Right hindlimb (tissue), 1 donor: ENCODE measurements at places on chromosomes 5 and 9.

- DNase-seq: no peak
Observed at GRCh38 chr5:94761786-94762185, 143.3 kb downstream of the SLF1 start.

- DNase-seq: peak; percentile 24
Observed at GRCh38 chr9:22052376-22052945, 43.4 kb upstream of the CDKN2B start.

DNA sequence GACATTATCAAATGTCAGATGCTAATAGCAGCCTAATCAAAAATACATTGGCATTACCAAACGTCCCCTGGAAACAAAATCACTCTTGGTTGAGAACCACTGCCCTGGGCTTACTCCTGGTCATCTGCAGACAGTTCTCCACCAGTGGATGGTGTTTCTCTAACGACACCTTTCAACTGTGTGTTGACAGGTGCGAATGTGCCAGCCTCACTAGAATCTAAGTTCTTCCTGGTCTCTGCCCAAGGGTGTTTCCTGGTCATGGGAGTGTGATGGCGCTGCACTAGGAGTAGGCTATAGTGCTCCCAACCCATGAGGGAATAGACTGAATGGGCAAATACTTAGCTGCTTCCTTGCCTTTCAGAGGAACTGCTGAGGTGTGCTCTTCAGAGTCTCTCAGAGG, 105.9 kb downstream of the MRPS27 start:
- no peak for DNase-seq

DNA sequence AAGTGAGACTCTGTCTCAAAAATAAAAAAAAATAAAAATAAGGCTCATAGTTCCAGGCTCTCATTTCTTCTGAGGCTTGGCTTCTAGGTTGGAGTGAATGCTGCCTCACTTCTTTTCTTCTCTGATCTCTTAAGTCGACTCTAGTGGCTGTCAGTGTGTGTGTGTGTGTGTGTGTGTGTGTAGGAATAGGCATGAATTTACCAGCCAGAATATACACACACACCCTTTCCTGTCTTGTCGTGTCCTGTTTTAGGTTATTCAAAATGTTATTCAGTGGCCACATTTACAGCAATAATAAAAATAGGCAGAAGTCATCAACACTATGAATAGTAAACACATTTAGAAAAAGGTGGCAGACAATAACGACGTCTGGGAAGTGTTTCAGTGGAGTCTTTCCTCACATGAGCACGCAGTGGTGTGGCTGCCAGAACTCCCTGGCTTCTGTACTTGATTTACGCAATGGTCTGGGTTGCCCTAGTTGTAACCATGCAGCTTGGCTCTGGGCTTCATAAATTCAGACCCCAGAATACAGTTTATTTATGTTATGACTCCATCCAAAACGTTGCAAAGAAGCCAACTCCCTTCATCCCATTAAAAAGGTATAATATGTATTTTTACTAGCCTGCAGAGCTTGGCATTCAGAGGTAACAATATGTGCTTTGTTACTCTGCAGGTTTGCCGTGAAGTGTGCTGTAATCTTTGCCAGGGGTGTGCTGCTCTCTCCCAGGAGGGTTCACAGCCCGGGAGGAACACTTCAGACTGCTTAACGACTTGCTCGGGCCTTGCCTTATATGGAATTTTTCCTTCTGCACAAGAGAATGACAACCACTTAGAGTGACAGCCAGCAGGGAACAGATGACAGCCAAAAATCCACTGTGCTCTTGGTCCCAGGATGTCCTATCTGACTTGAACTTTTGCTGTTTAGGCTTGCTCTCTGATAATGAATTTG, 34.4 kb upstream of the PALM2AKAP2 start:
- peak; percentile 56 for DNase-seq

- no peak for DNase-seq
Observed at GRCh38 chr9:136437839-136438547, 1.7 kb downstream of the INPP5E start.

DNA sequence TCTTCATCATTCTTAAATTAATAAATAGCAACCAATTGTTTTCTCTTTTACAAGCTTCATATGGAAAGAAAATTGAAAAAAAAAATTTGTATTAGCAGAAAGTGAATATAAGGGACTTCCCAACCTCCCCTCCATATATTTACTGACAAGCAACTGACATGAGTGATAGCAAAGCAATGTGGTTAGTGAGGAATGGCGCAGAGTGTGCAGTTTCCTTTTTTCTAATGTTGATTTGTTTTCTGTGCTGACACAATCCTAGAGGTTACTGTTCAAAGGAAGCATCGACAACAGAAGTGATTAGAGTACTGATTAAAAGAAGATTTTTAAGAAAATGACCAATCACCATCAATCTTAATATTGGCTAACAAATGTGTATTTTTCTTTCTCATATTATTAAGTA, 1.7 kb upstream of the PTGER4 start:
- no peak for DNase-seq

GRCh38 chr5:125411744-125412560, 665.5 kb upstream of the ZNF608 start:
- DNase-seq: peak; percentile 45

- no peak for DNase-seq
Observed at GRCh38 chr9:103981912-103982311, 112.2 kb upstream of the SMC2 start.

DNA sequence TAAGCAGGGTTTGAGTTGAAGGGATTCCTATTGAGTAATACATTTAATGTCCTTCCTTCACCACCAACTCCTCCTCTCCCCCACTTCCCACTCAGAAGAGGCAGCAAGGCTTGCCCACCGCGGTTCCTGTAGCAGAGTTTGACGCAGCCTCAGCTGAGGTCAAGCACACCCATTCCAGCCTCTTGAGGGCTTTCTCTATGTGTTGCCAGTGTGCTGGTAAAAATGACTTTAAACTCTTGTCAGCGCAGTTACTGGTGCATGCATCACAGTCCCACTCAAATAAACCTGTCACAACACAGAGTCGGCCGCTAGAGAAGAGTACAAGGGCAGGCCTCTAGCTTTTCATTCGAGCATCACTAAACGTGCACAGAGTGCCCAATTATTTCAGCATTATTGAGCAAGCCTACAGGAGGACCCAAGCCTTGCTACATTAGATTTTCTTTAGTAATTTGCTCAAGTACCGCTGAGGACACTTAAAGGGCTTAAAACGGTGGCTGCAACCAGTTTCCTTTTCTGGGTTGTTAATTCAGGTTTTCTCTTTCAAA, 79.6 kb downstream of the TLE4 start:
- DNase-seq: no peak

DNA sequence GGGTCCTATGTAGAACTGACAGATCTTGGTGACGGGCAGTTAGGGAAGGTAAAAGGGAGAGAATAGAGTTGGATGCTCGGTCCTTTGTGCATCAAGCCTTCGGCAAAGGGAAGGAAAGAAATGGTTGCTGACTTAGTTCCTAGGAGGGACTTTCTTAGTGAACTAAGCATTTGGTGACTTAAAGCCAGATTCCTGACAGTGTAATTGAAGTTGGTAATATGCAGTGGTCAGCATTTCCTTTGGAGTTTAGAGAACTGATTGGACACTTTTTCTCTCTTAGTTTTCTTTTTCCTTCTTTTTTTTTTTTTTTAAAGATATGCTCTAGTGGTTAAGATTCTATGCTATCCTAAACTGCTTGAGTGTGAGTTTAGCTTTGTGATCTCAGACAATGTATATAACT, 2.3 kb downstream of the CLTA start:
- no peak for DNase-seq

GRCh38 chr5:154520861-154521453, 42.9 kb upstream of the HAND1 start:
- no peak for DNase-seq

DNA sequence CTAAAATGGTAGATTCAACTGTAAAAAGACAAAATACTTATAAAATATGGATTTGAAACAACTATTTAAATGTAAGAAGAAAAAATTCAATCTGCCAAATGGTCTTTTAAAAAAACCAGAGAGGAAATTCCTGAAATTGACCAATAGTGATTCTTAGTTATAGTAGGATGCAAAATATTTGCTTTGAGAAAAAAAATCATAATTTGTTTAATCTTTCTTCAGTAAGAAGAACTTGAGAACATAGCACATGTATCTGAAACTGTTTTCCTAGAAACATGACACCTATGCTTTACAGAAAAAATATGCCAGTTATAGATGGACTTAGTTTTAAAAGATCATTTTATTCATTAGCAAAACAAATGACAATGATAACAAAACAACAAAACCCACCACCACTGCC, 186.9 kb upstream of the CD180 start:
- no peak for DNase-seq

DNA sequence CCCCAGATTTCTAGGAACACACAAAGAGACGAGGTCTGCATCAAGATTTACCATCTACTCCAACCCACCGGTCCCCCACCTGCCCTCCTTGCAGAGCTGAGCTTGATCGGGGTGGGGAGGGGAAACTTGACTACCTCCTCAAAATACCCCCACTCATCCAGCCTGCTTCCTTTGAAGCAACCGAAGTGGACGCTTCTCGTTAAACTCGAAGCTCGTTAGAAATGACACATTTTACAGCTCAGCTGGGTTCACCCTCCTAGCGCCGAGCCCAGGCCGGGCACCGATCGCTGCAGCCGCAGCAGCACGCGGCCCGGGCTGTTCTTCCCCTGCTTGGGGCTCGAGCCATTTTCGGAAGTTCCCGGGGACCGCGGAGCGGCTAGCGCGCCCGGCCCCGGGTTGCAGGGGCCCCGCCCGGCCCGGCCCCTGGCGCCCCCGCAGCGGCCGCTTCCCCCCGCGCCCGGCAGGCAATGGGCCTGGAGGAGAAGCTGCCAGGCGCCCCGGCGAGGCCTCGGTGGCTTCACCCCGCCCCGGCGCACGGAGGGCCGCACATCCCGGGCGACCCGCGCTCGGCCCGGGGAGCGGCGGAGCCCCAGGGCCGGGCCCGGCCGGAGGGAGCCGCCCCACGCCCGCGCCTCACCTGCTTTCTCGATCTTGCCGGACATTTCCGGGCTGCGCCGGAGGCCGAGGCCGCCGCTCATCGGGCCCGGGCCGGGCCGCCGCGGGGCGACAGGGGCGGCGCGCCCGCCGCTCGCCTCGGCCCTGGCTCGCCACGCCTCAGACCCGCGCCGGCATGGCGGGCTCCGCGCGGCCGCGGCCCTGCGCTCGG, 530 bp downstream of the RAPGEF1 start:
- DNase-seq: peak; percentile 57

DNA sequence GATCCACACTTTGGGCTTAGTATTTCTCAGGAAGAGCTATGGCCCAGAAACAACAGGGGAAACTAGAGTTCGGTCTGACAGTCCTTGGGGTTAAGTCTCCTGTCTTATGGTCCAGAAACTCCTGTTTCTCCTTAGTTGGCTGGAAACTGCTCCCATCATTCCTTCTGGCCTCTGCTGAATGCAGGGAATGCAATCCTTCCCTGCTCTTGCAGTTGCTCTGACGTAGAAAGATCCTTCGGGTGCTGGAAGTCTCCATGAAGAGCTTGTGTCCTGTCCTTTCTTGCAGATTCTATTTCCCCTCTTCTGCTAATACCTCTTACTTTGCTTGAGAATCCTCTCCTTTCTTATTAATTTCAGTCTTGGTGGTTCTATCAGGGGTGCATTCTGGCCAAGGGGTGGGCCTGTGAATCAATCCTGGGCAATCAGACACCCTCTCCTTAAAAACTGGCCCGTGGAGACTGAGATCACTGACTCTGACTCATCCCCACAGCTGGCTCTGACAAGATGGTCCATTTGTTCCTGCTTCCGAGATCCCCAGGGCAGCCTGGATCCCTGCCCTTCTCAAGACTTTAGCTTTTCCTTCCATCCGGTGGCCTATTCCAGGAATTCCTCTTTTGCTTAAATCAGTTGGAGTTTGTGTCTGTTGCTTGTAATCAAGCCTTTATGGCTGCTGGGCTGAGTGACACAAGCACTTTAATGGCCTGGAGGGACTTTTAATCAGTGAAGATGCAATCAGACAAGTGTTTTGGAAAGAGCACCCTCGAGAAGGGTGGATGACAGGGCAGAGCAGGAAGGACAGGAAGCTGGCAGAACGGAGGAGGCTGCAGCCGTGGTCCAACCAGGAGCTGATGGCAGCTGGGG, 23.7 kb downstream of the PTGS1 start:
- DNase-seq: peak; percentile 68

DNA sequence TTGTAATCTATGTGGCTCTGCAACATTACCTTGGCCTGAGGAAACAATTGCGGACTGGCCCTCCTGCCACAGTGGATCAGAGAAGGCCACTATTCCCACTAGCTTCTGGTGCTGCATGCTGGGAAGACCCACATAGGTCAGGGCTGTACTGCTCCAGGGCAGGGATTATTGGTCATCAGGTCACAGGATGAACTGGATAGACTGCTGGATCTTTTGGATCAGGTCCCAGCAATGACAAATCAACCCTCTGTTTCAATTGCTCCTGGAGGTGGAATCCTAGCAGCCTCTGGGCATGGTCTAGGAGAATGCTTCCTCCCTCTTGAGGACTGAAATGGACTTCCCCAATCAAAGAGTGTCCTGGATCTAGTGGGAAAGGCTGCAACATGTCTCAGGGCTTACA, 66.7 kb upstream of the PHF24 start:
- no peak for DNase-seq

GRCh38 chr9:96209407-96210271, 92.3 kb downstream of the HSD17B3 start:
- no peak for DNase-seq

DNA sequence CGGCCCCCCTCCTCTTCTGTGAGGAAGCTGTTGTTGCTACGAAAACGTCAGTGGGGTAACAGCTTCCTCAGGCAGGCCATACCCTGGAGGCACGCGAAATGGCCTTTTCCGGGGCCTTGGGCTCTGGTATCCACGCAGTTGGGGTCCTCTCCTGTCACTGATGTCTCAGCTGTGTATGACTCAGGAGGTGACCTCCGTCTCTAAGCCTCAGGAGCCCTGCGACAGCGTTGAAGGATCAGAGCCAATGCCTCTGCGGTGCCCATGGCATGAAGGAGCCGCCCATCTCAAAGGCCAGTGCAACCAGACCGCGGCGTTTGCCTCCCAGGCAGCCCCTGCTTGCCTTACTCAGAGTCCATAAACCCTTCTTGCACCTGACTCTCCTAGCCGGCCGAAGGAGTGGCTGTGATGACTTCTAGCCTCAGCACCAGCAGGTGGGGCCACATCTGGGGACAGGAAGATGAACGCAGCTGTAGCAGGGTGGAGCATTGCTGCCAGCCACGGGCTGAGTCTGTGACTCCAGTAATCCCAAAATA, 1.0 kb upstream of the MXD3 start:
- DNase-seq: no peak

DNA sequence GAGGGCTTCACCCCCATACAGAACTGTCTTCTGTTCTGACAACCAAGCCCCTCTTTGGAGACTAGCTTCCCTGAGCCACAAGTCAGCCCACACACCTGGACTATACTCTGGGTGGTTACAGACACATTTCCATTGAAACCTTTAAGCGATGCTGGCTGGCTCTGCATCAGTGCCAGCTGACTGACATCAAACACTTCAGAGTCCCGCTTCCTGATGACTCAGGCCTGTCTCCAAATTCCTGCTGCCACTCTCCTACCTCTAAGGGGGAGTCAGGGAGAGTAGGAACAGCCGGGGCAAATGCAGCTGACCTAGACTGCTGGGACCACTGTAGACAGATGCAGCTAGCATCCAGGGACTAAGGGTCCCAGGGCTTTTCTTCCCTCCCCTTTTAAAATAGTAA, 59.4 kb downstream of the SIL1 start:
- peak; percentile 47 for DNase-seq
